D721Med (cell line): ENCODE measurements at places on chromosomes 11 and 22.

- no peak for DNase-seq
Observed at GRCh38 chr11:34443136-34443535, 4.4 kb downstream of the CAT start.

DNA sequence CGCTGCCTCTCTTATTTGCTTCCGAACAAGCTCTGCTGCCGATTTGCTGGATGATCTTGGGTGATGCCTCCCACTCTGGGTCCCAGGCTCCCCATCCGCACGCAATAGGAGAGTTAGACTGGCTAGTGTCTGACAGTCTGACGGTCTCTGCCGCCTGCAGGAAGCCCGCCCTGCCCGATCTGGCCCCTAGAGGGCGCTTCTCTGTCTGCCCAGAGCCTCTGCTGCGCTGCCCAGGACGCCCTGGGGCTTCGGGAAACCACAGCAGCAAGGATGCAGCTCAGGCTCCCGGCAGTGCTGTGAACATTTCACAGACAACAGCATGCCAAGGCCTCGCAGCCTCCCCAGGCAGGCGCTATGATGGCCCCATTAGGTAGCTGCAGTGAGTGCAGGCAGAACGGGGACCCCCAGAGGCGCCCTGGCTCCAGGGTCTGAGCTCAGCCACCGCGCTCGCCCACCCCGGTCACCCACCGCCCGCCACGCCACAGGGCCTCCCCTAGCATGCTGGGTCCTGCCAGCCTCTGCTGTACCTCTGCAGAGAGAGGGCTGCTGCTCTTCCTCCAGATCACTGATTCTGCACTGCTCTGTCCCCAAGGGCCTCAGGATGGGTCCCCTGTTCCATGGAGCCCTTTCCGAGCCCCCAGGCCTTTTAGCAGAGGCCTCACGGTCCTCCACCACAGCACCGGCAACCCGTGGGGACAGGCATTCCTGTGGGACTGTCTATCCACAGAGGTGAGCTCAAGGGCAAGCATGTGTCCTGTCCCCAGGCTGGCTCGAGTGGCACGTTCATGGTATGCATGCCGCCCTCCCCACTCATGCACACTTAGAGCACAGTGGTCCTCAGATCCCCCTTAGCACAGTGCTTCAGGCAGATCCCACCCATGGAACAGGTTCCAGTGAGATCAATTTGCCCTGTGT, 4.3 kb upstream of the BAIAP2L2 start:
- peak; percentile 73 for DNase-seq

GRCh38 chr11:120298461-120298860, 26.6 kb upstream of the TLCD5 start:
- DNase-seq = no peak

GRCh38 chr11:65381716-65382032, 772 bp downstream of the SLC25A45 start:
- no peak for DNase-seq

DNA sequence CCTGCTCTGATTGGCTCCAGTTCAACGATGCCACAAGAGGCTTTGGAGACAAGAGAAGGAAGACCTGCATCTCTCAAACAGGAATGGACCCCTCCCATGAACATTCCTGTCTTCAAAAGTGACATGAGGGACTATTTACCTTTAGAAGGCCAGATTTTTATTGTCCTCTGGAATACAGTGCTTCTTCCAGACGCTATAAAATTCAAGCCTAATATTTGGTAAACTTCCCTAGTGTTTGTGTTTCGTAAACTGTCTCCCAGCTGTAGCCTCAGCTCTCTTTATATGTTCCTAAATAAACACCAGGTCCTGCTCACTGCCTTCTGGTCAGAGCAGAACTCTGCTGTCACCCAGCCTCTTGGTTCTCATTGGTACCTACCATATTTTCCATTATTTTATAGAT, 157.8 kb downstream of the CCDC34 start:
- no peak for DNase-seq
